Lower leg skin (tissue), 4 donors: ENCODE measurements at places on chromosomes 1 and 21. TPM values are rescaled to one million over a fixed set of nuclear protein-coding genes. Genes with fewer than 3 reads are reported as not detected.

Gene RHOU
- 4.1 TPM for total RNA-seq

Gene NUP210L
- total RNA-seq = not detected

Gene HSPA6
- total RNA-seq = 5.0 TPM

Gene PRMT6
- 10.9 TPM for total RNA-seq

Gene COL8A2
- 9.8 TPM for total RNA-seq

Gene ELF3
- 35.4 TPM for total RNA-seq

Gene SLC5A3
- 33.3 TPM for total RNA-seq

Gene SPRR3
- total RNA-seq = not detected

Gene RAB3B
- total RNA-seq = 13.7 TPM

GRCh38 chr1:208243967-208244916, at the start of gene PLXNA2:
Gene PLXNA2 (minus strand): TSS chr1:208244384. CDS start chr1:208217922, 26,462 bp downstream.
- peak; percentile 96 for DNase-seq

DNA sequence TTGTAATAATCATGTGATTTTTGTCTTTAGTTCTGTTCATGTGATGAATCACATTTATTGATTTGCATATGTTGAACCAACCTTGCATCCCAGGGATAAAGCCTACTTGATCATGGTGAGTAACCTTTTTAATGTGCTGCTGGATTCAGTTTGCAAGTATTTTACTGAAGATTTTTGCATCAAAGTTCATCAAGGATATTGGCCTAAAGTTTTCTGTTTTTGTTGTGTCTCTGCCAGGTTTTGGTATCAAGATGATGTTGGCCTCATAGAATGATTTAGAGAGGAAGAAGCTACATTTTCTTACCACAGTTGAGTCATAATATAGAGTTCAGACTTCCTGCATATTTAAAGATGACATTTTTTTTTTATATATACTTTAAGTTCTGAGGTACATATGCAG, 455.9 kb downstream of the PLPP3 start:
- DNase-seq = no peak

DNA sequence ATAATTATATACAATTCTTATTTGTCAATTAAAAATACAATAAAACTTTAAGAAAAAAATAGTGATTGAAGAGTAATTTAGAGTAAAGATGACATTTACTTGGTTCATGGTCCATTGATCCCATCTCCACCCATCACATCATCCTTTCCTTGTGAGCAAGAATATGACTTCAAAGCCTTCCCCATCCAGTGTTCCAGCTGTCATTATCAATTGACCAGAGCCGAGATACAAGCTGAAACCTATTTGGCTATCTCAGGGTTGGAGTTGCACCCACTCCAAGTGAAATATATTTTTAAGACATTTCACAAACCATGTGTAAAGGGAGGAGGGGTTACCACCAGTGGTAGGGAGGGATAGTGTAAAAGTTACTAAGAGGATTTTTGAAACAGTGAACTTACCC, 428.9 kb upstream of the C1orf87 start:
- no peak for DNase-seq

DNA sequence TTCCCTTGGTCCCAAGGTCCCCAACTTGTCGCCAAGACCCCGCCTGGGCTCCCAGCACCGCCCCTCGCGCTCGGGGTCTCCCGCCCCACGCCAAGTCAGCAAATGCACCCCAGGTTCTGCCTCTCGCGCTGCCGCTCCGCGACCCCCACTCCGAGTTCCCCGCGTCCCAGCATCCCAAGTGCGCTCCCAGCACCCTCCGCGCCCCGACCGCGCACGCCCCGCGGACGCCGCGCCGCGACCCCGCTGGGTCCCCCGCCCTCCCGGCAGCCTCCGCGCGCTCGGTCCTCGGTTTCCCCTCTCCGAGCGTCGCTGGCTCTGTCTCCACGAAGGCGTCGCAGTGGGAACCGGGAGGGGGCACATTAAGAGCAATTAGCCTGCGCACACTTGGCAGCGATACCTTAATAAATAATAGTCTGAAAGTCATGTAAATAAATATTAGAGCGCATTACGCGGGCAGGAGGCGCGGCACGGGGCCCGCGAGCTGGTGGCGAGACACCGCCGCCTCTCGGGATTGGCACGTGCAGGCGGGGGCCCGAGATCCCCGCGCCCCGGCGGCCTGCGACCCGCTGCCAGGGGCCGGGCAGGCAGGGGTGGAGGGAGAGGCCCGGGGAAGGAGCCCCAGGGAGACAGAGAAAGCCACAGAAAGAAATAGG, 75.9 kb downstream of the VWA5B1 start:
- DNase-seq = no peak

- peak; percentile 14 for DNase-seq
These were observed 21.8 kb upstream of the CNIH3 start for GRCh38 chr1:224594360-224594759.

DNA sequence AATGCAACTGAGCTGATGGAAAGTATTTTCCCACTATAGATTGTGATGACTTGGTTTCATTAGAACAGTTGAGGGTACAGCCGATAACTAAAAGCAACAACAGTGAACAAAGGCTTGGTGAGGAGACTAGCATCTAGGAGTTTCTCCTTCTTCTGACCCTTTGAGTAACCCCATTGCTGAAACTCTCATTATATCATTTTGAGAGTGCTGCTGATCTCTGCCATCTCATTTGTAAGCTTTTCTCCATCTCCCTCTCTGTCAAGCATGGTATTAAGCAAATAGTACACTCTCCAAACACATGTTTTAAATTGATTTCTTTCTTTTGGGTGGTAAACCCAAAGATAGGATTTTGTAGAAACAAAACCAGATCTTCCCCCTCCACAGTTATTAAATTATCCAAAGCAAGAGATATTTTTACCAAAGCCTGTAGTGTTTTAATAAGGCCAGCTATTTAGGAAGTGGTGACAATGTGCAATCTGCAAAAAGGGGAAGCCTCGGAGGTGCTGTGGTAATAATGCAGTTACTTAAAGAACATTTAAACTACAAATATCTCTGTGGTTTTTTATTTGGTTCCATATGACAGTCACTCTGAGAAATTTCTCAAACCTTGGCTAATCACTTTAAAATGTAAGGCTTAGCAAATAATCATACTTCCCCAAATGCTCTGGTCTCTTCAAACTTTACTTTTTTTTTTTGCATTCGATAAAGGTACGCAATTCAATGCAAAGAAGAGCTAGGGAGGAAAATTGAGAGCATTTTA, 287.5 kb downstream of the HLX start:
- peak; percentile 19 for DNase-seq

GRCh38 chr1:220407191-220407590, 120.7 kb upstream of the MARK1 start:
- DNase-seq = no peak

DNA sequence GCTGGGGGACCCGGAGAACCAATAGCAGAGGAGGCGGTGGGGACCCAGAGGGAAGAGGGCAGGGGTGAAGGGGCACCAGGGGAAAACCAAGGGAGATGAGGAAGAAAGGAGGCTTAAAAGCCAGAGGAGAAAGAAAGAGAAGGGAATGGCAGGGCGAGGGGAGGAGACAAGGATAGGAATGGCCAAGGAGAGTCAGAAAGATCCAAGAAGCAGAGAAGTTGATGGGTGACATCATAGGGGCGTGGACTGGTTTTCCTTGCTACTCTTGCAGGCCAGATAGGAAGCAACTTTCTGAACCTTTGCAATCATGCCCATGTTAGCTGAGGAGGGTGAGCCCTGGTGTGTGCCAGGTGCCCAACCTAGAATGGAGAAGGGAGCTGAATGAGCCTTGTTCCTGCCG, 5.4 kb downstream of the NPR1 start:
- no peak for DNase-seq

GRCh38 chr21:42039470-42039901, 29.3 kb upstream of the ZBTB21 start:
- DNase-seq = no peak

DNA sequence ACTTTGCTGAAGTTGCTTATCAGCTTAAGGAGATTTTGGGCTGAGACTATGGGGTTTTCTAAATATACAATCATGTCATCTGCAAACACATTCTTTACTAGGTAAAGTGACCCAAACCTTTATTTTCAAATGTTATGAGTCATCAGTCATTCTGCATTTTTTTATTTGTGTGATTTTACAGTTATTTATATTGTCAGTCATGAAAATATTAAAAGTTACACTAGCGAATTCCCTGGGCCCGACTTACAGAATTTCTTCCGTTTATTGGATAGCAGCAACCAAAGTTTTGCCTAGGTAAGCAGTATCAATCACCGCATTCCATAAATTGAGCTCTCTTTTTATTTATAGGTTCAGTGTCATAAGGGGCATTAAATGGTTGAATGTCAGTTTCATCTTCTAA, 13.8 kb downstream of the OR2M5 start:
- DNase-seq = no peak

- DNase-seq = no peak
These were observed 59.6 kb downstream of the VPS26C start for GRCh38 chr21:37207441-37208009.

GRCh38 chr1:230917284-230918135, 49.2 kb upstream of the C1orf198 start:
- peak; percentile 94 for DNase-seq

DNA sequence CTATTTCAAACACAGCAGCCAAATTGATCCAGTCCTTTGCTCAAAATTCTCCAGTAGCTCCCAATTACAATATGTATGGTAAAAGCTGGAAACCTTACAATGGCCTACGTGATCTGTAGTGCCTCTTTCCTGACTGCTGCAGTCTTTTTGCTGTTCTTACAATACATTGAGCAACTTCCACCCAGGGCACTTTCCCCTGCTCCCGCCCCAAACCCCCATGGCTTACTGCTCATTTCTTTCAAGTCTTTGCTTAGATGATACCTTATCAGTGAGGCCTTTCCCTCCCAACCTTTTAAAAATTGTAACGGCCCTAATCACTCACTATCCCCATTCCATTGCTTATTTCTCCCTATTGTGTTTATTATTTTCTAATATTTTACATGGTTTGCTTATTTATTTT, 43.9 kb upstream of the APOBEC4 start:
- no peak for DNase-seq

DNA sequence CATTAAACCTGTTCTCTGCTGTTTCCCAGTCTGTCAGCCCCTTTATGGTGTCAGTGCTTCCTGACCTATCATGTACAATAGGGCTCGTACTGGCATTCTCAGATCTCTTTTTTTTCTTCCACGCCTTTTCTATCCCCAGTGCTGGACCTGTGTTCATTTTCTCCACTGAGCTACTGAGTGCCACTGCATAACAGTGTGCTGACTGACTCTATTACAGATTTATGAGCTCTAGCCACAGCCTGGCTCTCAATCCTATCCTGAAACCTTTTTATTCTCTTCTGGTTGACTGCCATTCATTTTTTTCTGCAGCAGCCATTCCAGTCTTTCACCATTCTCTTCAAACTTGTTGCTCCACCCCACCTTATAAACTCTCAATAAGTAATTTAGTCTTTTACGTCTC, 59.6 kb upstream of the MACF1 start:
- no peak for DNase-seq

DNA sequence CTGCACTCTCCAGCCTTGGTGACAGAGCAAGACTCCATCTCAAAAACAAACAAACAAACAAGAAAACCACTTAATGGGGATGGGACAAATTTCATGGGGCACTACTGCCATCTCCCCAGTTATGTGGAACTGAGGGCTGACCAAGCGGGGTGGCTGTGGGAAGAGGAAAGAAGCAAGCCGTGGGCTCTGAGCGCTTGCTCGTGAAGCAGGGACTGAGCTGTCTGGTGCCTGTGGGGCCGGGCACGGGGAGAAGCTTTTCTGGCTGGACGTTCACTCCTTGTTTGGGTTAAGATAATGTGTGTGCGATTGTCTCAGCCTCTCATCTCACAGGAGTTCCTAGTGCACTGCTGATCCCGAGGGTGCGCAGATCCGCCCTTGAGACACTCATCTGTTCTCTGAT, 22.0 kb upstream of the KIF26B start:
- DNase-seq = no peak

DNA sequence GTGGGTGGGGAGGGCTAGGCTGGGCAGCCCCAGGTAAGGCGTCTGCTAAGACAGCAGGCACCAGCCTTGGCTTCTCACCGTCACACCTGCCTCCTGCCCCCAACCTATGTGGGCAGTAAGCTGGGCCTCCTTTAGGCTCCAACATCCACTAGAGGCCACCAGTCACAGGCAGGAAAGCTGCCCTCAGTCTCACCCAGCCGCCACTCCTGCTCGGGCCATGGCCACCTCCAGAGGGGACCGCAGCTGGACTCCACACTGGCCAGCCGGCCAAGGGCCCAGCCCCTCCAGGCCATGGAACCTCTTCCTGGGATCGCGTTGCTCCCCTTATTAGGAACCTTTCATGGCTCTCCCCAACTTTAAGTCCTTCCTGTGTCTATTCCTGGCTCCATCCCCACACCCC, 74.5 kb downstream of the MRPL37 start:
- DNase-seq = no peak

DNA sequence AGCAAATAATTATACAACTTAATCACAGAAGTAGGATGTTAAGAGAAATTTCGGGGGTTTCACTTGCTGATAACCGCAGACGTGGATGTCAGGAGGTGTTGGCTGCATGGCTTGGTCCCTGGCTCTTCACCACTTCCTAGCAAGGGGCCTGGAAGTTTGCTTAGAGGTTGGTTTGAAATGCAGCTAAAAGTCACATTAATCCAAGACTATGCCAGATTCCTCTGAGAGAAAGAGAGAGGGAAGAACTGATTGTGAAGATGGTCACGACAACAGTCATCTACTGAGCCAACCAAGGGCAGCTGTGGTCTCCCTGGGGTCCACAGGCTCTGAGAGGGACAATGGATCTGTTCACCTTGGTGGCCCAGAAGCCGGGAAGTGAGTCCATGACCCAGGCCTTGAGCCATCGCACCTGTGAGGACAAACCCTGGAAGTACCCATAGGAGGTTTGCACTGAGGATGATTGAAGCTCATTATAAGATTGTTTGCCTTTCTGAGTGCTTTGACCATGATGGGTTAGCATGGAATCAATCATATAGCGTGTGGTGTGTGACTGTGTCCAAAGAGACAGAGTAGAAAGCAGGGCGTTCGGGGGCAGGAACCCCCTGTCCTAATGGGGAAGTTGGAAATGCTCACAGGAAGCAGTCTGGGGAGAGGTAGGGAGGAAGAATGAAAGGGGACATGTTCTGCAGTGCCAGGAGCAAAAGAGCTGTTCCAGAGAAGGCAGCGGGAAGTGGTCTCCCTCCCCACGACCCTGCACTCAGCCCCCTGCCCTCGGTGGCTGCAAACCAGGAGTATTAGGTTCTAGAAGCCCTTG, 47.1 kb downstream of the UMODL1 start:
- DNase-seq = no peak
